NCI-H460 (cell line): ENCODE measurements at places on chromosomes 5 and 9.

DNA sequence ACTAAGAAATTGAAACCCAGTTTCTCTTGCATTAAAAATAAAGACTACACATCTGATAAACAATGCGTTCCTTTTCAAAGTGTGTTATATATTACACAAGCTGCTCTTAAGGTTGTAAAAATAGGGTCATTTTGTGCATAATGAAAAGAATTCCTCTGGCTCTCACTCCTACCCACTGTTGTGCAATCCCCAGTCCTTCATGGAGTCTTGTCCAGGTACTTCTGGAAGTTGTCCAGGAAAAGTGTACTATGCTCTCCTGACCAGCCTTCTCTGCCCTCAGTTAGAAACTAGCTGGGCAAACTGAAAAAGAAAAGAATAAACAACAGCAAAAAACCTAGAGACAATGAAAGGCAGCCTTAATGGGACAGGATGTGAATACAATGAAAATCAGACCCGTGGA is 345.5 kb upstream of the PAPPA start:
- no peak for DNase-seq

DNA sequence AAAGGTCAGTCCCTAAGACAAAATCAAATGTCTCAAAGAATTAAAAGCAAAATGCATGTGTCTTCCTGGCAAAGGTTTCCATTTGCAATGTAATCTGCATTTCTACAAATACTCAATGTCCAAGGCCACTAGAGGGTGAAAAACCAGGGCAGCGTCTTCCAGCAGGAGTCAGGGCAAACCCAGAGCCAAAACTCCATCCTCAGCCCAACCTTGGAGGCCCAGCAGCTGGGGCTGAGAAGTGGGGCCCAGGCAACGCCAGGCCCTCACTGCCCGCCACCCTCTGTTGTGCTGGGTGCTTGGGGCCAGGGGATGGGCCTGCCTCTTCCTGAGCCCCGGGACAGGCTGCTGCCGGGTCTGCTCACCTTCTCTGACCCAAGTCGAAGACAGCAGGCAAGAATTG is 200.1 kb downstream of the PAX5 start:
- DNase-seq = no peak

DNA sequence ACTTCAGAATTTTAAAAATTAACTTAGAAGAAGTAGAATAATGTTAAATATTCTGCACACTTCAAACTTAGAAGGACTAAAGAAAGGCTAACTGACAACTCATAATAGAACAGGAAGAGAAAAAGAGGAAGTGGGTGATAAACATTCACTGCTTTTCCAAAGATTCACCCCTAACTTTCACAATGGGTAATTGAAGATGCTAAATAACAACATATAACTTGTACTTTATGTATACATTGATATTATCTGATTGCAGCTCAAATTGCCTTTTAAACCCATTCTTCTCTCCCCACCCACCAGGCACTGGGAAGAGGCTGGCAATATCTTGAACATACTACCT is 376.6 kb downstream of the EFNA5 start:
- no peak for DNase-seq

DNA sequence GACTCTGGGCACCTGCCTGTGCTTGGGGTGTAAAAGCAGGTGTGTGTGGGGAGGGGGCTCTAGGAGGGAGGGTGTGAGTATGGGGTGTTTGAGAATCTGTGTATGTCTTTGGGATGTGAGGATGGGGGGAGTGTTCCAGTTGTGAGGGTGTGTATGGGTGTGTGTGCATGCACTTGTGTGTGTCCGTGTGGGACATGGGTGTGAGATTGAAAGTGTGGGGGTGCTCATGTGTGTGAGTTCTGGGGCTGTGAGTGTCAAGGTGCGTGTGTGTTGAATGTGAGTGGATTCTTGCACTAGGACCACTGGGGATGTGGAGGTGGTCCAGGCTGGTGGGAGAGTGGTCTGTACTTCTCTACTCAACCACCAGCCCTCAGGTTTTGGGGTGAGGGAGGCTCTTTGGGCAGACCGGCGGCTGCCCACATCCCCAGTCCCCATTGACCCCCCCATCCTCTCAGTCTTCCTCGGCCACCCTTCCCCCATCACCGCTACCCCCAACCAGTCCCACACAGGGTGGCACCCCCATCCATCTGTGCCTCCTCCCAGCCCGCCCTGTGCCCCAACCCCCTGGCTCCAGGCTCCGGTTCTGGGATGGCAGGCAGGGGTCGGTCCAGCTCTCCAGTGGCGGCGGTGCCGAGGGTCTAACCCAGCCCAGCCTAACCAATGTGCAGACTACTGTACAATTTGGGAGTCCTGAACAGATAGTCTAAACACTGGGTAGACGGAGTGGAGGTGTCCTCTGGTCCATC is 31.5 kb downstream of the GOLGA2 start:
- no peak for DNase-seq

GRCh38 chr5:64792469-64792868 is 23.7 kb downstream of the CWC27 start:
- no peak for DNase-seq

DNA sequence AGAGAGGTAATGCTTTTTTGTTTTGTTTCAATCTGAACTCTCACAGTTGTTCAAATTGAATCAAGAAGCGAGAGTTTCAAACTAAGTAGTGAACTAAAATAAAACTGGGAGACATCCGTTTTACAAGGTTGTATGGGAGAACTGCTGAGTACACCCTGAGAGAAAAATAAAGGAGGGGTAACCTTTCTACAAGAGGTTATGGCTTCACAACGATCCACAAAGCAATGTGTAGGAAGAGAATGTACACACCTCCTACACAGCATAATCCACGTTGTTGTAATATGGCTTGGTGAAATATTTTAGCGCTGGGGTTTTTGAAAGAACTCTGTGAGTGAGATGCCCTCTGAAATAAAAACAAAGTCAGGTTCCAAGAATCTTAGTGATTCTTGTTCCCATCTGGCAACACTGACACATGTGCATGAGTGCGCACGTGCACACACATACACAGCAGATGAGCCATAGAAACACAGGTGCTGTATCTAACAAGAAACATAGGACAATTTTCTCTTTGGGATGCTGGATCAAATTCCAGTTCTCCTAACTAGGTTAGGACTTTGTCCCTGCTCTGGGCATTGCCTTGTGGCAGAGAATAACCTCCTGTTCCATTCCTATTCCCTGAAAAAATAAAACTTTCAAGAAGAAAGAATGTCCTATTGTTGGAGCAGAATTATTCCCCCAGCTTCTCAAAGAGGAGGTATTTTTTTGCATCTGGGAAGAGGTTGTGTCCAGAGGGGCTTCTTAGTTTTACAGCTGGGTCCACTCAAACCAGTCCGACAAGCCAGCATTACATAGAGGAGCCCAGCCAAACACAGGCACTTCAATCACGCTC is 94.5 kb upstream of the EFNA5 start:
- no peak for DNase-seq

GRCh38 chr5:113680534-113680933 is 167.0 kb downstream of the YTHDC2 start:
- no peak for DNase-seq

- DNase-seq = no peak
Observed at GRCh38 chr9:129089246-129089645, 8.3 kb downstream of the DOLPP1 start.
